CD8-positive, alpha-beta T cell (primary cell): ENCODE measurements at places on chromosomes 1 and 21. TPM values are rescaled to one million over a fixed set of nuclear protein-coding genes. Genes with fewer than 3 reads are reported as not detected.

The KANK4 gene
- not detected for total RNA-seq

The SPATA45 gene
- total RNA-seq = not detected

The FAM167B gene
- 0.86 TPM for total RNA-seq

The C1orf185 gene
- total RNA-seq = not detected

The VCAM1 gene
- total RNA-seq = 1.2 TPM

The NAV1 gene
- 1.6 TPM for total RNA-seq

The ENAH gene
- total RNA-seq = 0.08 TPM

The CFHR3 gene
- total RNA-seq = not detected

The AADACL4 gene
- total RNA-seq = not detected

The RYR2 gene
- not detected for total RNA-seq

The IARS2 gene
- 14.4 TPM for total RNA-seq

The GJB4 gene
- not detected for total RNA-seq

The PIAS3 gene
- 16.6 TPM for total RNA-seq

The POGK gene
- 16.1 TPM for total RNA-seq

The AMIGO1 gene
- total RNA-seq = 9.6 TPM

The OVAAL gene
- total RNA-seq = not detected

The BACE2 gene
- total RNA-seq = 1.1 TPM

The RNU1-4 gene
- 3,852 TPM for total RNA-seq

The KLHL17 gene
- total RNA-seq = 16.1 TPM

The UTS2 gene
- total RNA-seq = 0.60 TPM

The VWA1 gene
- not detected for total RNA-seq

The TSPAN2 gene
- total RNA-seq = 0.72 TPM

The CASZ1 gene
- total RNA-seq = 48.0 TPM

The ZZZ3 gene
- total RNA-seq = 36.5 TPM

The CLEC20A gene
- total RNA-seq = not detected

The OR10X1 gene
- total RNA-seq = not detected

The KCNJ15 gene
- not detected for total RNA-seq

The TIE1 gene
- not detected for total RNA-seq

The FAM163A gene
- total RNA-seq = not detected

The LORICRIN gene
- total RNA-seq = not detected

The BGLAP gene
- total RNA-seq = 2.4 TPM

The KLHDC9 gene
- not detected for total RNA-seq

The ELF3 gene
- 1.1 TPM for total RNA-seq

The GJC2 gene
- 8.2 TPM for total RNA-seq

The LYPLA2 gene
- 40.4 TPM for total RNA-seq

The C8A gene
- not detected for total RNA-seq

The CHIT1 gene
- 0.60 TPM for total RNA-seq

The PRAMEF9 gene
- total RNA-seq = not detected

The FCRL1 gene
- total RNA-seq = 3.1 TPM

The TNFRSF18 gene
- 4.2 TPM for total RNA-seq

The HUNK gene
- total RNA-seq = not detected

The MMP23B gene
- 12.3 TPM for total RNA-seq

The LCE3D gene
- total RNA-seq = not detected

The C1orf52 gene
- 74.4 TPM for total RNA-seq

The MROH7 gene
- not detected for total RNA-seq

The PRELP gene
- total RNA-seq = not detected

The RPE65 gene
- not detected for total RNA-seq

The NBPF6 gene
- not detected for total RNA-seq

The TOR1AIP2 gene
- 72.8 TPM for total RNA-seq

The CYP4B1 gene
- not detected for total RNA-seq

The TNFAIP8L2 gene
- total RNA-seq = 0.62 TPM

The PGLYRP3 gene
- not detected for total RNA-seq

The ZMYND12 gene
- total RNA-seq = 0.56 TPM

The FMO5 gene
- 1.3 TPM for total RNA-seq

The COL16A1 gene
- 0.92 TPM for total RNA-seq

The NRIP1 gene
- total RNA-seq = 64.3 TPM

The SRRM1 gene
- 474 TPM for total RNA-seq

The RGS13 gene
- total RNA-seq = 0.60 TPM

The PKN2 gene
- 43.7 TPM for total RNA-seq

The OR10J1 gene
- not detected for total RNA-seq
